Osteocyte (in vitro differentiated cells): ENCODE measurements at places on chromosomes 5 and 9. TPM values are rescaled to one million over a fixed set of nuclear protein-coding genes. Genes with fewer than 3 reads are reported as not detected.

GRCh38 chr5:102922799-102923477 lies 167.8 kb downstream of the PAM start:
- DNase-seq = no peak
- H3K27ac ChIP-seq = no peak overlapping the region

DNA sequence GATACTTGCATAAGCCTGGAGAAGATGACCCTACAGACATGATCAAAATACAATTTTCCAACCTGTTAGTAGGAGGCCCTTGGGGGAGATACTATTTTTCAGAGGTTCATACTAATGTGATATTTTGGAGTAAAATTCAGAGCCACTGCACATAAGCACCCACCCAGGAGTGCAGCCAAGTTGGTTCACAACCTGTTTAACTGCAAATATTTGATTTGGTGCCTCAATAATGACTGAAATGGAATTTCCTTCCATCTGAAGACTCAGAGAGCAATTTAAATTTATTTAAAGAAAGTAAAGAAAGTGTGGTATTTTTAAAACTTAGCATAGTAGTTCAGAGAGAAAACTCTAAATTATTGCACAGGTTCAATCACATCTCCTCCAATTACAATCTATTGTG lies 77.5 kb upstream of the FBN2 start:
- peaks cover 19% of the 10 kb centered on the region for H3K4me1 ChIP-seq
- no peak overlapping the region for H3K27ac ChIP-seq
- no peaks in the 10 kb centered on the region for H3K36me3 ChIP-seq
- DNase-seq = no peak

DNA sequence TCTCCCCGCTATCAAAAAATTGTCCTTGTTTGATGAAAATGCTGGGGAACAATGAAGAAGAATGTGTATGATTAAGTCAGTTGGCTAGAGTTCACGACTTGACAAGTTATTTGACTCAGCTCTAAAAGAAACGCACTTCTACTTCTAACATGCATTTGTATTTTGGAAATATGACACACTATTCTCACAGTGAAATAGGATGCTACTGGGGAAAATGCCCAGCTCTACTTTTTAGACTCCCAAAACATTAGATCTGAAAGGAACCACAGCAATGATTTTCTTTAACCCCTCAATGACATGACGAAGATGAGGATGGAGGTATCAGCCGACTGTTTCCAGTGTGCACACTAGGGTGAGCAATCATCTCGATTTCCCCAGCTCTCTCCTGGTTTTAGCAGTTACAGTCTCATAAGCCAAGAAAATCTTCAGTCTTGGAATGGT lies 83.6 kb upstream of the PCSK1 start:
- H3K36me3 ChIP-seq = no peaks in the 10 kb centered on the region
- no peaks in the 10 kb centered on the region for H3K4me1 ChIP-seq
- H3K27me3 ChIP-seq = peaks cover 60% of the 10 kb centered on the region
- no peak overlapping the region for H3K4me3 ChIP-seq
- H3K27ac ChIP-seq = no peak overlapping the region

GRCh38 chr5:165508286-165508685 lies 2002.9 kb downstream of the MAT2B start:
- no peaks in the 10 kb centered on the region for H3K36me3 ChIP-seq
- no peaks in the 10 kb centered on the region for H3K27me3 ChIP-seq
- no peaks in the 10 kb centered on the region for H3K4me1 ChIP-seq
- no peak for DNase-seq

DNA sequence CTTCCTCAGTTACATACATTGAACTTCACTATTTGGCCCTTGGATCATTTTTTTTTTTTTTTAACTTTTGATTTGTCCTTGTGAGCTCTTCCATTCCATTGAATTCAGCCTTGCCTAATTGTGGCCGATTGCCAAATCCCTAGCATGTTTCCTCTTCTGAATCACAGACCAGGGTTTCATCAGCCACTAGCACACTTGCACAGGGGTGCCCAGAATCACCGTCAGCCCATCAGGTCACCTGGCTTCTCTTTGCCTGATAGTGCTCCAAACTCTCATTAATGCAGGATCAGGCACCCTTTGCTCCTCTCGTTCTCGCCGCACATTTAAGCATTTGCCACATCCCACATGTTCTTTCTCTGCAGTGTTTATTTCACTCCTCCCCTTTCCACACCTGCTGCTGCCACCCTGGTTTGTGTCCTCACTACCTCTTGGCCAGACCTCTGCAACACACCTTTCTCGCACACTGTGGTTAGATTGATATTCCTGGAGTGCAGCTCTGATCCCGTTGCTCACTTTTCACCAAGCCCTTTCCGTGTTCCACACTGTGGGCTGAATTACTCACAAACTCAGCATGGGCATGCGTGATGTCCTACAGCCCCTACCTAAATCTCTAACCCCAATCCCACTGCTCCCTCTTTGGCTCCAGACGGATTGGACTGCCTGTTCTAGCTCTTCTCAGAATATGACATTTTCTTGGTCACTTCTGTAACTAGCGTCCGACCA lies 9.8 kb downstream of the PIK3R1 start:
- no peaks in the 10 kb centered on the region for H3K27me3 ChIP-seq
- no peak for DNase-seq
- H3K4me3 ChIP-seq = no peak overlapping the region
- peak overlapping the region; percentile 64 for H3K27ac ChIP-seq
- H3K36me3 ChIP-seq = peaks cover 24% of the 10 kb centered on the region
- peaks cover 37% of the 10 kb centered on the region for H3K4me1 ChIP-seq

DNA sequence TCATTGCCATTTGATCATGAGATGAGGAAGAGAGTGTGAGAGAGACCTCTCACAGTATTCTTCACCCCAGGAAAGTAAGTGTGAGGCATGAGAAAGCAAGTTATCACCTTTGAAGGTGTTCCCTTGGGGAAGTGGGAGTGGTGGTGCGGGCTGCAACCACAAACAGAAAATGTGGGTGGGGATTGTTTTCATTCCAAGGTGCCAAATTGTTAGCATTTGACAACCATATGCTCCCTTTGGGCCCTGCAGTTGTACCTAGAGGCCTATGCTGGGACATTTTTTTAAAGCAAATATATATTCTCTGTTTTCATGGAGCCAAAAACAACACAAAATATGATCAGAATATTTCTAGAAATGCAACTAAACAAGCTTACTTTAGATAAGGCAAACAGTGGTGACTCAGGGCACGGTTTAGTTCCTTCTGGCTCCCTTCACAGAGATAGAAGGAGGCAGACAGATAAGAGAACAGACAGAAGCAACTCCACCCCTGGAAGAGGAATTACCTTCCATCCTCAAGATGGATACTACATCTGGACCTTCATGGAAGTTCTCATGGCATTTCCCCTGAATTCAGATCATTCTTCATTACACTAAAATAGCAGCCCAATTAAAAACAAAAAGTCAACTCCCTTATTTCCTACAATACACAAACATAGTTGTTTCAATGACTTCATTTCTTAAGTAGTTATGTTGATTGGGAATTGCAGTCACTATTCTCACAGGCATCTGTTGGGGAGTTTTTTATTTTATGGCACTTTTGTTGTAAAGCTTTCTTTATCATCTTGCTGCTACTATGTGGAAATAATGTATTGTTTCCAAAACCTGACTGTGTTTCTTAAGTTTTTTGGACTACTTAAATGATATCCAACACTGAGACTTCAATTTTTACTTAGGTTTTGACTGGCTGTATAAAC lies 416.6 kb downstream of the PLK2 start:
- H3K27me3 ChIP-seq = no peaks in the 10 kb centered on the region
- no peak for DNase-seq
- peaks cover 4% of the 10 kb centered on the region for H3K4me1 ChIP-seq
- no peak overlapping the region for H3K4me3 ChIP-seq
- H3K36me3 ChIP-seq = no peaks in the 10 kb centered on the region

Gene ARSI
- 0.51 and 0.81 TPM in 2 replicates for total RNA-seq

Gene MARCOL
- total RNA-seq = not detected in 2 replicates

Gene WDR5
- 26.8 and 29.3 TPM in 2 replicates for total RNA-seq
